Osteoblast (primary cell): ENCODE measurements at places on chromosomes 6 and 20. TPM values are rescaled to one million over a fixed set of nuclear protein-coding genes. Genes with fewer than 3 reads are reported as not detected.
A peak's percentile ranks its signal among the peaks of the same experiment; 100 is the strongest.

DNA sequence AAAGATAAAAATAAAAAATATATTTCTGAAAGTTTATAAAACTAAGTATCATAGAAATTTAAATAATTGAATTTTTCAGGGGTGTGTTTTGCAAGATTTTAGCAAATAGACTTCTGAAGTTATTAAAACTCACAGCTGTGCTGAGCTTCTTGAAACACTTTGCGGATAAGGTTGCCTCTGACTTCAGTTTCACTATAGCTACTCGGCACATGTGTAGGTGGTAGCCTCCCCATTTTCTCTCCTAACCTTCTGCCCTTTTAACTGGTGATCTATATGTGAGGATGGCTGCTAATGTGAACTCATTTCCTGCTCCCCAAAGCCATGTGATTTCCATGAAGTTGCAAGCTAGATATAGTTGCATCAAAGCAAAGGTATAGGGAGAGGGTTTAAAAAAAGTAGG, 129.3 kb upstream of the STMND1 start:
- peaks cover 6% of the 10 kb centered on the region for H3K4me1 ChIP-seq
- H3K27ac ChIP-seq: no peak overlapping the region
- H3K4me3 ChIP-seq: no peak overlapping the region
- H3K36me3 ChIP-seq: no peaks in the 10 kb centered on the region
- peaks cover 16% of the 10 kb centered on the region for H3K27me3 ChIP-seq
- DNase-seq: no peak

DNA sequence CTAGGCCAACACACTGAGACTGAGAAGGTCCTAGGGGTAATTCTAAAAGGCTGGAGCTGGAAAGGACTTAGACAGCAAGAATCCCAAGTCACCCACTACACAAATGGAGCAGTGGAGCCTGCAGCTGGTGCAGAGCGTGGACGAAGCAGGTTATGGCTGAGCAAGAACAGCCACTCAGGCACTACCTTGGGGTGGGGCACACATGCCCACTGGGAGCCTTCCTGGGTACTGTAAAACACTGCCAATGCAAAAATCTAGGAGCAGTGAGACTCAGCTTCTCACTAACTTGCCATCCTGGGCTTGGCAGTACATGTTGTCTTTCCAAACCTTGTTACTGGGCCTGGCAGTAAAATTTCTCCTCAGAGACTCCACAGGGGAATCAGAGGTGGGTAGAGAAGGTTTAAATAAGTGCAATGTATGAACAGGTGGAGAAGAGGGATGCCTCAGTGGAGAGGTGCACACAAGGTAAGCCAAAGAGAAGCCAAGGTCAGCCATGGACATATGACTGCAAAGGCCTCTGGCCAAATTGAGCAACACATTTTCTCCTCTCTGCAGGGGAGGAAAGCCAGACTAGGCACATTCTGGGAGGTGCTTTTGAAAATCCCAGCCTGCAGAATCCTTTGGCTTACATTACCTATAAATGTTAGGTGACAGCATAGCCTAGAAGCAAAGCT, 105.6 kb downstream of the TNFRSF21 start:
- no peak overlapping the region for H3K4me3 ChIP-seq
- H3K4me1 ChIP-seq: no peaks in the 10 kb centered on the region
- DNase-seq: no peak
- H3K27me3 ChIP-seq: no peaks in the 10 kb centered on the region
- H3K27ac ChIP-seq: no peak overlapping the region
- H3K36me3 ChIP-seq: no peaks in the 10 kb centered on the region

- H3K27ac ChIP-seq: no peak overlapping the region
- no peak overlapping the region for H3K4me3 ChIP-seq
- peaks cover 15% of the 10 kb centered on the region for H3K4me1 ChIP-seq
- DNase-seq: no peak
- H3K27me3 ChIP-seq: no peaks in the 10 kb centered on the region
Observed at GRCh38 chr20:35085477-35086225, 7.0 kb downstream of the TRPC4AP start.

DNA sequence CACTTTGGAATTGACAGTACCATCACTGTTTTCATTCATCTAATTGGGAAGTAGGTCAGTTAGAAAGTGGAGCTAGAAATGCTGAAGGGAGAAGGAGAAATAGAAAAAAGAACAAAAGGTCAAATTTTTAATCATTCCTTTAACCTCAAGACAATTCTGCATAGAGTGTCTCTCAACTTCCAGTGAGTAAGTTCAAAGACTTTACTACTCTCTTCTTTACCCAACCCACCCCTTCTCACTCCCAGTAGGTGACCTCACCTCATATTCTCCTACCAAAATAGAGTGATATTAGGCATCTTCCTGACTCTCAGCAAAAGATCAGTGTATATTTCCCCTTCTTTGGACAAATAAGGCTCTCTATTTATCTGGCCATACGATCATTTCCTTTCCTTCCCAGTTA, 340.0 kb upstream of the JAG1 start:
- no peak overlapping the region for H3K27ac ChIP-seq
- no peak overlapping the region for H3K4me3 ChIP-seq
- no peak for DNase-seq
- no peaks in the 10 kb centered on the region for H3K4me1 ChIP-seq

- H3K27ac ChIP-seq: no peak overlapping the region
- no peak overlapping the region for H3K4me3 ChIP-seq
- H3K4me1 ChIP-seq: no peaks in the 10 kb centered on the region
Observed at GRCh38 chr6:121376411-121376810, 42.1 kb upstream of the TBC1D32 start.

- H3K36me3 ChIP-seq: peaks cover 3% of the 10 kb centered on the region
- H3K27me3 ChIP-seq: no peaks in the 10 kb centered on the region
- no peak overlapping the region for H3K27ac ChIP-seq
- no peak for DNase-seq
- H3K4me3 ChIP-seq: no peak overlapping the region
Observed at GRCh38 chr20:37498066-37498665, 22.9 kb upstream of the NNAT start.

GRCh38 chr6:40492187-40492586, 95.0 kb downstream of the LRFN2 start:
- no peaks in the 10 kb centered on the region for H3K27me3 ChIP-seq
- H3K4me1 ChIP-seq: no peaks in the 10 kb centered on the region

GRCh38 chr6:167103041-167103891, 19.6 kb upstream of the CCR6 start:
- no peaks in the 10 kb centered on the region for H3K4me1 ChIP-seq
- no peak overlapping the region for H3K4me3 ChIP-seq
- peak; percentile 48 for DNase-seq
- no peak overlapping the region for H3K27ac ChIP-seq

Gene TMC2
- total RNA-seq: not detected in 2 replicates

Gene MUCL3
- total RNA-seq: not detected in 2 replicates

Gene SFT2D1
- total RNA-seq: 22.1 and 25.7 TPM in 2 replicates
